ENCODE measurements at places on chromosomes 11 and 22.
A peak's percentile ranks its signal among the peaks of the same experiment; 100 is the strongest.

DNA sequence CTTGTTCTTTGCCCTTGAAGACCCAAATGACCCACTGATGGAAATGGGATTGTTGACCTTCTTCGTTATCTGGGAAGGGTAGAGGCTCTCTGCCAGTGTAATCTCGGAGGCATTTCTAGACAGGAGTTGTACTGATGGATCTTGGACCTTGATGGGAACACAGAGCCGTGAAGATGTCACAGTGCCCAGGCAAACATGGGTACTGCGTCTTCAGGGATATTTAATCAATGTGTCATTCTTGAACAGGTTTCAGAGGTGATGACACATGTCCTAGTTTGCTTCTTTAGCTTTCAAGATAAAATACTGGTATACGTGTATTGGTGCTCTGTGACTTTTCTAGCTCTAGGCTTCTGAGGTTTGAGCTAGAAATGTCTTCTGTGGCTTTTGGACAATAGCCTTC is 6.2 kb downstream of the LDLRAD3 start:
- DNase-seq: no peak

DNA sequence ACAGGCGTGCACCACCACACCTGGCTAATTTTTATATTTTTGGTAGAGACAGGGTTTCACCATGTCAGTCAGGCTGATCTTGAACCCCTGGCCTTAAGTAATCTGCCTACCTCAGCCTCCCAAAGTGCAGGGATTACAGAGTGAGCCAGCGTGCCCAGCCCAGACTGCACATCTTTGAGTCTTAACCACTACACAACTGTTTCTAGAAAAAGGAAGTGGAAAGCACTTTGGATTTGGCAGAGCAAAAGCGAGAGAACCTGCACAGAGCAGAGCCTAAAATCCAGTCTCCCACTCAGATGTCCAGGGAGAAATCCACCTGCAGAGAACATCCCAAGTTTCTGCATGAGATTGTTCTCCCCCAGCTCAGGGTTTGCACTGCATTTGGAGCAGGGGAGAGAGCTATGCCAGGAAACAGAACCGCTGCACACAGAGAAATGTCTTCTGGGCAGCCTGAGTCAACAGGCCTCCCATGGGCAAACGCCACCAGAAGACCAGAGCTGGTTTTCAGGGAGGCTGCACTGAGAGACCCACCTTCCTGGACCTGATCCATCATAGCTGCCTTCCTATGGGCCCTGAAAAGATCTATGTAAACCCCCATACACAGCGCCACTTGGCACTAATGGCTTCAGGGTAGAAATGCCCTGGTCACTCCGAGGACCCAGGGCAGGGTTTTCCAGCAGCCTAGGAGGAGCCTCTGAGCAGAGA is 54.0 kb downstream of the RPUSD4 start:
- no peak for DNase-seq

- peak; percentile 85 for DNase-seq
These were observed 6.4 kb upstream of the IFITM3 start for GRCh38 chr11:326842-327580.

DNA sequence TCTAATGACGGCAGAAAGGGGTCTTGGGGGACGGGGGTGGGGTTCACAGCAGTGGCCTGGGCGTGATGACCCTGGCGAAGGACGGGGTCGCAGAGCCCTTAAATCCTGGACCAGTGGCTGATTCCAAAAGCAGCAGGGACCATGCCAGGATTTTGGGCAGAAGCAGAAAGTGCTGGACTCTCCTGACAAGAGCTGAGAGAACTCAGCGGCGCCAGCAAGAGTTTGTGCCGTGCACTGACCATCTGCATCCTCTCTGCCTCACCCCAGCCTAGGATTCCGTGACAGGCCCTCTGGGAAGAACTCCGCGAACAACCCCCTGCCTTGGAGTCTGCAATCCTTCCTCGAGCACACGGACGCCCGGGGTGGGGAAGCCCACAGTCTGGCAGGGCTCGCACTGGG is 644 bp upstream of the NDUFV1 start:
- DNase-seq: no peak

GRCh38 chr22:43079742-43080141 is 9.4 kb downstream of the TTLL1 start:
- DNase-seq: no peak

DNA sequence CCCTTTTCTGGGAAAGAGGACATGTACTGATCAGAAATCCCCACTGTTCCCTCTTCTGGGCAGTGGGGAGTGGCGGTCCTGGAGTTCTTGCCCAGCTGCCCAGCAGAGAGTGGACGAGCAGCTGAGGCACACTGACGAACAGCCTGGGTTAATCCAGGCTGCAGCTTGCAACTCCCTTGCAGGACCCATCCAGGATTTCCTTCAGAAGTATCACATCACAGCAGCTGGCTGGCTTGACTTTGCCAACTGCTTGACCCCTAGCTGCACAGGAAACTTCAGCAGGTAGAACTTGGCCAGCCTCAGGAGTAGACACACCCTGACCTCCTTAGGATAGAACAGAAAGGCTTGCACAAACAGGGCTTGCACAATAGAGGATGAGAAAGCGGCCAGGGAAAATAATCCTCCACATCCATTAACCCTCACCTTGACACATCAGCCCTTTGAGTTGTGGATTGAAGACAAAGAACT is 27.9 kb upstream of the FZD4 start:
- DNase-seq: no peak

- DNase-seq: no peak
These were observed 31.1 kb downstream of the SMCO4 start for GRCh38 chr11:93512073-93512475.

DNA sequence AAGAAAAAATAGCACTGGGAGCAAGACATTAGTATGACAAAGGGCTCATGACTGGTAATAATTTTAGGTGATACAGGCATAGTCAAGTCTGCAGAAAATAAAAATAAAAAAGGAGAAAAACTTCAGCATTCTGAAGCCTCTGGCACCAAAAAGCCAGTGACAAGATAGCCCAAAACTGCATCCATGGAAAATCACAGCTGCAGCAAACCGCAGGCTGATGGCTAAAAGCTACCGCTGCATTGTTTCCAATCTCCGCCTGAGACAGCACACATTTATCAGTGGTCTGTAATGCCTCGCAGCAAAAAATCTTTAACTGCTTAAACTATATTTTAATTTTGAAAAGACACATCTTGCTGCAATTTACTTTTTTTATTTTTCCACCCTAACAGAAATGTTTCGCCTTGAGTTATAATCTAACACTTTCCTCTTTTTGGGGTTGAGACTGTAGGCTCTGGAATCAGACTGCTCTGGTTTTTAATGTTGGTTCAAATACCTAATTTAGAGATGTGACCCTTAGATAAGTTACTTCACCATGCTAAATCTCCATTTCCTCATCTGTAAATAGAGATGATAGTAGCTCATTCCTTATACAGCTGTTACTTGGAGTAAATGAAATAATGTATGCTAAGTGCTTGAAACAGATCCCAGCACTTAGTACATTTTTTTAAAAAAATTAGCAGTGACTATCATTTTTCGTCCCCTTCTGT is 42.0 kb upstream of the FIBIN start:
- DNase-seq: no peak

GRCh38 chr11:122723576-122723975 is 68.1 kb downstream of the UBASH3B start:
- no peak for DNase-seq

GRCh38 chr11:56910785-56911184 is 77.9 kb upstream of the OR5AK2 start:
- no peak for DNase-seq

DNA sequence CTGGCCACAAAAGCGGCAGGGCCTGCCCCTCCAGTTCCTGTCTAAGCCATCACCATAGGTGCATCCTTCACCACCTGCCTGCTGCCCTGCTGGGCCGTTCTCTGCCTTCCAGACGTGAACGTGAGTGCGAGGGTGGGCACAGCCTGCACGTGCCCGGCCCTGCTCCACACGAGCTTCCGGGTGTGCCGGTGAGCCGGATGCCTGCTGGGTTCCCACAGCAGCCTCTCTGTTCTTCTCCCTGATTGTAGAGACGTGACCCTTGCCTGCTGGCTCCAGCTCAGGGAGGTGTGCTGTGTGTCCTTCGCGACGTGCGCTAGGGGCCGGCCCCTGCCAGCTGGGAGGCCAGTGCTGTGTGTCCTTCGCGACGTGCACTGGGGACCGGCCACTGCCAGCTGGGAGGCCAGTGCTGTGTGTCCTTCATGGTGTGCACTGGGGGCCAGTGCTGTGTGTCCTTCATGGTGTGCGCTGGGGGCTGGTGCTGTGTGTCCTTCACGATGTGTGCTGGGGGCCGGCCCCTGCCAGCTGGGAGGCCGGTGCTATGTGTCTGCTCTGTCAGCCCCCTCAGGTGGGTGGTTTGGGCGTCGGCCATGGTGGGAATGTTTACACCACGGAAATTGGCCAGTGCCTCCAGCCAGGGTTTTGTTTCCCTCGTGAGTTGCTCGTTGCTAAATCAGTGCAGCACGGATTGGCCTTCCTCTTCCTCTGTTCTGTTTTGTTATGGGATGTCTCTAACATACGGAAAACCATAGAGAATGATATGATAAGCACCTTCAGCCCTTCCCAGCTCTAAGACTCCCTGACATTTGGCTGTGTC is 35.4 kb upstream of the BRSK2 start:
- no peak for DNase-seq

DNA sequence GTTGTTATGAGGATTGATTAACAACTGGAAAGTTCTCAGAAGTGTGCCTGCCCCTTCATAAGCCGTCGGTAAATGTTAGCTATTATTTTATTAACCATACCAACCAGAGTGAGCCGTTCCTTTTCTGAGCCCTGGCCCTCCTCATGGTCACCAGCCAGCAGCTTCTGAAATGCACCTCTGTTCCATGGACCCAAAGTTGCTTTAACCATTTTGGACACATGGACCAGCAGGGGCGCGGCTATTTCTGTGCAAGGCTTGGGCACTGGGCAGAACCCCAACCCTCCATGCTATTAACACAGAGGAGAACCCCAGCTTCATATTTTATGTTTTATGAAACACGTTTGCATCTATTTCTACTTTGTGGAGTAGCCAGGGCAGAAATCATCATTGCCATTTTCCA is 18.6 kb upstream of the SCGB1A1 start:
- no peak for DNase-seq

DNA sequence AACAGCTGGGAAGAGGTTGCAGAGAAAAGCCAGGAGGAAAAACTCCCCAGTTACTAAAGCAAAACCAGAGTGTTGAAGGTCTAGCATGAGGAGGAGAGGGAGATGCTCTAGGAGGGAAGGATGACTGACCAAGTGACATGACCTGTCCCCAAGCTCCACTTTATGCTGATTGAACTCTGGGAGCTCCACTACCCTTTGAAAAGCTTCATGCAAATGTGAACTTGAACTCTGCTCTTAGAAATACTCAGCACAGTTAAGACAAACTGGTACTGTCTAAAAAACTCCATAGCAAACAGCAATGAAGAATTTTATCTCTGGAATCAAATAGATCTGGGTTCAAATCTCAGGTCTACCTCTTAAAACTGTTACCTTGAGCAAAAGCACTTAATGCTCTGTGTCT is 14.5 kb upstream of the POU2AF1 start:
- no peak for DNase-seq

- no peak for DNase-seq
These were observed 98.4 kb downstream of the CCDC83 start for GRCh38 chr11:85953491-85954143.

DNA sequence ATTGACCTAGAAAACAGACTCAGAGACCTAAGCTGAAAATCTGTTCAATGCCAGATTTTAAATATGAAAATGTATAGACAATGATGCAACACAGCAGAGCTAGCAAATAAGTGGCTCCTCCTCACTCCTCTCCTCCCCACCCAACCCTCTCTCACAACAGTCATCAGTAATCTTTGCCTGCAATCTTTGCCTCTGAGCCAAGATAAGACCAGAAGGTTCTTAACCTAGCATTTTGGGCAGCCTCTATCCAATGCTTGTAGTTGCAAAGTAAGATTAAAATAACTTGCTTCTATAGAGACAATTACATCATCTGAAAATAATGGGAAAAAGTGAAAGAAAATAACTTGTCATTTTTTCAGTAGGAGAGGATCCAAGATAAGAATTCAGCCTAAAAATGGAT is 117.3 kb downstream of the PARVA start:
- DNase-seq: no peak

- no peak for DNase-seq
These were observed 321.9 kb downstream of the MIAT start for GRCh38 chr22:26979294-26979693.

- DNase-seq: no peak
These were observed 70.2 kb downstream of the MED15 start for GRCh38 chr22:20577549-20577975.

DNA sequence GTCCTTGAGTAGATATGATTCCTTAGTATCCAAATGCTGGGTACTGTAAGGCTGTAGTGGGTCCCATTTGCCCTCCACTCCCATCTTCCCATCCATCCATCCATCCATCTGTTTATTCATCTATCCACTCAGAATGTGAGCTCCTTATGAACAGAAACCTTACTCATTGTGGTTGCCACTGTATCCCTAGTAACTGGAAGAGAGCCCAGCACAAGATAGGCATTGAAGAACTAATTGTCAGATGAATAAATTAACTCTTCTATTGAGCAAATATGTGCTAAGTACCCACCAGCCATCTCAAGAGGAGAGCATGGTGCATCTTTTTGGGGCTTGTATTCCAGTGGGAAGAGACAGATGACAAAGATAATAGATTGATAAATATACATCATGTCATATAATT is 86.4 kb upstream of the SEZ6L start:
- no peak for DNase-seq

- DNase-seq: no peak
These were observed 18.5 kb upstream of the LRRC10B start for GRCh38 chr11:61489833-61490721.

GRCh38 chr11:77359481-77359880 is 58.0 kb upstream of the GDPD4 start:
- no peak for DNase-seq

- DNase-seq: no peak
These were observed 718.4 kb upstream of the API5 start for GRCh38 chr11:42593441-42593840.

- DNase-seq: no peak
These were observed 85.8 kb upstream of the RAG2 start for GRCh38 chr11:36683818-36684217.

- DNase-seq: no peak
These were observed 21.1 kb upstream of the TENM4 start for GRCh38 chr11:79461666-79462645.

DNA sequence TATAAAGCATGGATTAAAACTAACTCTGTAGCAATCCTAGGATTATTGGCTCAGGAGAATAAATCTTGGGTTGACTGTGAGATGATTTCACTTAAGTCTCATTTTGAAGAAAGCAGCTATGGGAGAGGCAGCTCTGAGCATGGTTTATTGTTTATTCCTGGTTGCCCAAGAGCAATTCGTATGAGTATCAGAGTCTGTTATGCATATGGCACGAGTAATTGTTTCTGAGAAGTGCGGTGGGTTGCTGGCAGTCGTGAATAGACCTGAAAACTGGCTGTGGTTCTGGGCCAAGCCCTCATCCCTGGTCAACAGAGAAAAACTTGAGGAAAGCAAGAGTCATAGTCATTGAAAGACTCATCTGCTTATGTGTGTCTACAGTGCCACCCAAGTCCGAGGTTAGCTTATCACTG is 26.8 kb downstream of the DIXDC1 start:
- no peak for DNase-seq

DNA sequence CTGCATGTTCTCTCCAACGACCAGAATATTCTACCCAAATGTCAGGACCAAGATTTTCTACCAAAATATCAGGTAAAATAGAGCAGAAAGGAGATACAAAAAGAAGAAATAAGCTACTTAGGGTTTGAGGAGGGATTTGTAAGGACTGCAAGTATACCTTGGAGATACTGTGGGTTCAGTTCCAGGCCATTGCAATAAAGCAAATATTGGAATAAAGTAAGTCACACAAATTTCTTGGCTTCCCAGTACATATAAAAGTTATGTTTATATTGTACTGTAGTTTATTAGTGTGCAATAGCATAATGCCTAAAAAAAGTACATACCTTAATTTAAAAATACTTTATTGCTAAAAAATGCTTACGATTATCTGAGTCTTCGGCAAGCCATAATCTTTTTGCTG is 34.1 kb downstream of the CCDC15 start:
- DNase-seq: no peak
